ENCODE measurements at places on chromosomes 6 and 20.

DNA sequence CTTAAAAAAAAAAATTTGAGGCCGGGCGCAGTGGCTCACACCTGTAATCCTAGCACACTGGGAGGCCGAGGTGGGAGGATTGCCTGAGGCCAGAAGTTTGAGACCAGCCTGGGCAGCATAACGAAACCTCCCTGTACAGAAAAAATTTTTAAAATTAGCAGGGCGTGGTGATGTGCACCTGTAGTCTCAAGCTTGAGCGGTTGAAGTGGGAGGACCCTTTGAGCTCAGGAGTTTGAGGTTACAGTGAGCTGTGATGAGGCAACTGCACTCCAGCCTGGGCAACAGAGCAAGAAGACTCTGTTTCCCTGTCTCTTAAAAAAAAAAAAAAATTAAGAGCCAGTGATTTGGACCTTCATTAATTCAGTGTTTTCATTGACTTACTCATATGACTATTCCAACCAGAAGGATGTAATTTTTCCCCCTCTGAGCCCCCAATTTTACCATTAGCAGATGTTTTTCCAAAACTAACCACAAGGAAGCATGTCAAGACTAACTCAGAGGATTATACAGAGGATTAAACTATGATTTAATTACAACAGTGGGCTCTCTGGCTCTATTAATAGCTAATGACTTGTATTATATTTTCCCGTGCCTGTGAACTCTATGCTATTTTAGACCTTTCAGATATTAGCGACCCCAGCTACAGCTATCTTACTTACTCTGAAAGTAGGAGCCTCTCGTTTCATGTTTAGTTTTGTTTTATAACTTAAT is 75.1 kb downstream of the ARID1B start:
- no peak for DNase-seq

DNA sequence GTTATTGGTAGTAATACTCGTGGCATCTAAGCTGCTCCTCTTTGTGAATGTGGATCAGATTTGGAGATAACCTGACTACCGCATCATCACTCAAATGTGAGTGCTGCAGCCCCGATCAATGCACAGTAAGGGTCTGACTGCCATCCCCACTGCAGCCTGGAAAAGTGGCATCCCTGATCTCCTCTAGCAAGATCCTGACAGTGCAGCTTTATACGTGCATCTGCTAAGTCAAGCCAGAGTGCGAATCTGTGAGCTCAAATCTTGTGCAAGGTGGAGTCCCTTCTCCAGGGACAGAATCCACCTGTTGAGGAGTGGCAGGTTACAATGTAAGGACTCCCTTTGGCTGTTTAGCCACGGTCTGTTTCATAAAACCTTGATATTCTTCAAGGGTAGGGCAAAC is 215.0 kb upstream of the EXOC2 start:
- DNase-seq, result no peak

DNA sequence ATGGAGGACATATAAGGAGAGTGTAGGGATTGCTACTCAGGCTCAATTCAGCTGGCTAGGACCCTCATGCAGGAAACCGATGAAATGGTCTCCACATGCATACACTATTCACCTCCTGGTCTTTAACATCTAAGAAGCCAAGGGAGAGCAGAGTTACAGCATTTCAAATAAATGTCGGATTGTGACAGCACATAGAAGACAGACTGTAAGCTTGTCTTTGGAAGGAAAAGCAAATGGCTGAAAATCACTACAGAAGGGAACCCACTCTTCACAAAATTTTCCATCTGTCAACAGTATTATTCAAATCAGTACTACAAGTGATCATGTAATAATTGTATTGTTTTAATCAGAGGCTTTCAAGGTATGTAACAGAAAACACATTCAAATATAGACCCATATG is 72.9 kb downstream of the ATG5 start:
- DNase-seq, result no peak

DNA sequence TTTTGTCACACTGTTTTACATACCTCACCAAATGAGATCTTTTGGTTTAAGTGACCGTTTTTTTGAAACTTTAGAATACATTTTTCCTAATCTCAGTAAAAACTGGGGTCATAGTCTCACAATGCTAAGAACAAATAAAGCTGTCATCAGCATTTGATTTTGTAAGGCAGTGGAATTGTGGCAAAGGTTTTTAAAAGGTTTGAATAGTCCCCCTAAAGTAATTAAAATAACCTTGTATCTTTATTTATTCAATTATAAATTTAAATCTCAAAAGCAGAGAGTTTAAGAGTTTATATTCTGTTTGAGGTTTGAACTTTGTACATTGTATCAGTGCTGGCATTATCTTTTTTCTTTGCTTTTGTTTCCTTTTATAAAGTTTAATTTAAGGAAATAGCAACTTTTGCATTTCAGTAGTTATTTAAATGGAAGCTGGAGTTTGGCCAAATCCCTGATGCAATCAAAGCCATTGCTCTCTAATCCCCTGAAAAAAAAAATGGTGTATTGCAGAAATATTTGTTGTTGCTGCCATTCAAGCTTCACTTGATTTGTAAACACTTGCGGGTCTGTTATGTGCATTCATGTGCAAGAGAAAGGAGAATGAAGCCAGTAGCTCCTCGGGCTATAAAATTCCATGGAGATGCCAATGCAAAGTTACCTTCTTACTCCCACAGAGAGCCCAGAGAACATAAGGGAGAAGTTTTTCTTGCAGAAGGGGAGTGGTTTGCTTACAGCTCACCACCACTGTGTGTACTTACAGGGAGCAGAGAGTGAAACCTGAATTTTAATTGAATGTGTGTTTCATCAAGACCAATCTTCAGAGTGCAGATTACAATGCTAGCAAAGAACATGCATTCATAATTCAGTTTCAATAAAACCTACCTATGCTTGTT is 391.8 kb downstream of the ARHGAP18 start:
- no peak for DNase-seq

DNA sequence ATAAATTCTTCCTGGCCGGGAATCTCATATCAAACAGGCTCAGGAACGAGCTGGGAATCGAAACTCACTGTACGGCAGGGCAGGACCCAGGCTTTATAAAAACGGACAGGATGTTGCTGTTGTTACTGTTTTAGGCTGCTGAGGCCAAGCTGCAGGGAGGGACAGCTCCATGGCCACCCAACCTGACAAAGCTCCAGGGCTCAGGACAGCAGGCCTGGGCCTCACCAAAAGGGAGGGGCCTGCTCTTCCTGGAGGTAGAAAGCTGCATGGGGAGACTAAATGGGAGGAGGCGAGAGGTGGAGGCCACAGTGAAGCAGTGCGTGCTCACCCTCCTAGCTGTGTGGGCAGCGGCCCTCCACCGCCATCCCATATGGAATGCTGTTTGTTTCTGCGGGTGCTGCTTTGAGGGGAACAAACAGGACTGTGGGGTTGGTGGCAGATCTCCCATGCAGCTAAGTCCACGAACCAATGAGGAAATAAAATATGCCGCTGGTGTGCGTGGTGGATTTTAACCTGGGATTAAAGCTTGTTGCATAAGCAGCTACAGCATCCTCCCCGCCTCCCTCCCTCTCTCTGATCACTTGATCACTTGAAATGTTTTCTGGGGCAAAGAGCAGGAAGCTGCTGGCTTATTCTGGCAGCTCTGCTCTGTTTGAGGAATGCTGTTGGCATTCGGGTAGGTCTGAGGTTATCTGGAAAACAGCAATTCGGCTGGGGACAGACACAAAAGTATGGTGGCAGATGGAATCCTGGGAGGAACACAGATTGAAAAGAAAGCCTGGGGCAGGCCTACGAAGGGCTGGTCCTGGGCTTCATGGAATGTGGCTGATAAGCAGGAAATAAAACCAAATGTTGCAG is 2.4 kb upstream of the ZMYND8 start:
- DNase-seq, result no peak

GRCh38 chr20:32208499-32209154 is 947 bp downstream of the POFUT1 start:
- no peak for DNase-seq

GRCh38 chr20:1934156-1934555 is 38.9 kb downstream of the SIRPA start:
- no peak for DNase-seq

DNA sequence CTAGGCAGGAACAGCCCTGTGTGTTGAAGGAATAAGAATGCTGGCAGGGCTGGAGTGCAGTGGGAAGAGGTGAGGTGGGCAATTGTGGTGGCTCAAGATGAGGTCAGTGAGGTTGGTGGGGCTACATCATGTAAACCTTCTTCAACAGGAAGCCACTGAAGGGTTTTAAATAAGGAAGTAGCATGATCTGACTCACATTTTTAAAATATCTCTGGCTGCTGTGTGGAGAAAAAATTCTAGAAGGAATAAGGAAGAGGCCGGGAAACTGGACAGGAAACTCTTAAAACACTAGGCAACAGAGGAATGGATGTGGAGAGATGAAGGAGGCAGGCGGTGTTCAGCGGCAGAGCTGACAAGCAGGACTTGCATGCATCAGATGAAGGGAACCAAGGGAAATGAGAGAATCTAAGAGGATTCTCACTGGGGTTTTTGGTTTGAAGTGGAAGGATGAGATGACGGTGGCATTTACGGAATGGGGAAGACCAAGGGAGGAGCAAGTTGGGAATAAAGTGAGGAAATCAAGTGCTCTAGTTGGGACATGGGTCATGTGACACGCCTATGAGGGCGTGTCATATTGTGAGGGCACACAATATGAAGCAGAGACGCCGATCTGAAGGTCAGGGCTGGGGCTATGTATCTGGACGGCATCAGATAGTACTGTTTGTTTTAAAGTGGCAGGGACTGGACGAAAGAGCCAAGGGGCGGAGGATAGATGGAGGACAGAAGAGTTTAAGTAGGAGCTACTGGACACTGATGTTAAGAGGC is 18.2 kb downstream of the TMEM242 start:
- DNase-seq, result no peak

GRCh38 chr6:18447552-18447951 is 60.4 kb downstream of the RNF144B start:
- DNase-seq, result no peak

DNA sequence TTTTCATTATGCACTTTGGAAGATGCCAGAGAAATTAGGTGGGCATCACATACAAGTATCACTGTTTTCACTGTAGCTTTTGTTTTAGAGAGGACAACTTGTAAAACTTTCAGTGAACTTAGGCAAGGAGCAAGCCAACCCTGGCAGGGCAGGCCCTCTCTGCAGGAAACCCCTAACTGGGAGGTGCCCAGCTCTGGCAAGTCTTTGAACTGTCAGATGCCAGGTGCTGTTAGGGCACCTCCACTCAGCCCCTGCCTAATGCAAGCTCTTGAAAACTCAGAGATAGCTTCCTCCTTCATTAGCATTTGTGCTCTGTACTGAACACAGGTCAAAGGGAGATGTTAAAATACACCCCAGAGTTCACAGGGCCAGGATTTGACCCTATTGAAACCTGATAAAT is 774.2 kb upstream of the FLRT3 start:
- no peak for DNase-seq

GRCh38 chr6:34147906-34148630 is 2.2 kb upstream of the GRM4 start:
- no peak for DNase-seq

DNA sequence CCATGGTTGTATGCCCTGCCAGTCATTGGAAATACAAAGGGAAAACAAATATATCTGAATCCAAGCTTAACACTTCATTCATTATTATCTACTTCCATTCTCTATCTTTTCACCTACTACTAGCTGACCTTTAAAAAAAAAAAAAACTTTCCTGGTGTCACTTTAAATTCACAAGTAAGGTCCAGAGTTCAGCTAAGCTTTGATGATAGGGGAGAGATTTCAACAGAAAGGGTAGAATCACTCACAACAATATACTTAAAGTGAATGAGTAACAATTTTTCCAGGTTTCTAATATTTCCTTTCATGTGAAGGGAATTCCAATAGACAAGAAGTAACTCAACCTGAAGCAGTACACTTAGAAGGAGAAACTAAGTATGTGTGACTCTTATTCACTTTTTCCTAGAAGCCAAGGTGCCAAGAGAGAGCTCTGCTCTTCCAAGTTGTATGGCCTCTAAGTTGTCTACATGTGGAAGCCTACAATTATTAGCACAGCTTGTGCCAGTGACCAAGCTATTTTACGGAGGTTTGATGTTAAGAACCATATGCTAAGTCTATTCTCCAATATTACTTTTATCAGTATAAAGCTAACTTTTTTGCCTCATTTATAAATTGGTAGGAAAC is 371.7 kb downstream of the TENT5A start:
- DNase-seq, result no peak

DNA sequence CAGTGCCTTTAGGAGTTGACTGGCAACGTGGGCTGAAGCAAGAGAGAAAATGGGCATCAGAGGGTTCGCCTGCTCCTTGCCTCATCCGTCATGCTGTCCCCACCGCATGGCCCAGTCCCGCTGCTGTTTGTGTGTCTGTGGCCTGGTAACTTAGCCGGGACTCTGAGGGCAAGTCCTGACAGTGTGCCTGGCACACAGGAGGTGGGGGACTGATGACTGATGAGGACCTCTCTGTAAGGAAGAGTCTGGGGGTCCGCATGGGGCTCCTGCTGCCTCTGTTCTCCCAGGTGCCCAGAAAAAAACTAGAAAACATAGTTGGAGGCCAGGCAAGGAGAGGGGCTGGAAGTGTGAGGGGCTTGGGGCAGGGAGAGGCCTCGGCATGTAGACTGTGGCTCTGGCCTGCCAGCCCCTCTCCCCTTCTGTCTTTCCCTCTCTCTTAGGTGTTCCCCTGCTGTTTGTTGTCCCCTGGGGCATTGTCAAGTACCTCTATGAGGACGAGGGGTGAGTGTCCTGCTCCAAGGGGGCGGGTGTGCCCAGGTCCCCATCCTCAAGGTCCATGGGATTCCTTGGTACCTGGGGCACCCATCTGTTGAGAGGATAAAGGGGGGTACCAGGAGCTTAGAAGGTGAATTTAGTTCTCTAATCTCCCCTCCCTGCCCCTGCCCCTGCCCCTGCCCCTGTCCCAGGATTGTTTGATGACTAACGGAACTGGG is 29.5 kb downstream of the GLP1R start:
- no peak for DNase-seq

DNA sequence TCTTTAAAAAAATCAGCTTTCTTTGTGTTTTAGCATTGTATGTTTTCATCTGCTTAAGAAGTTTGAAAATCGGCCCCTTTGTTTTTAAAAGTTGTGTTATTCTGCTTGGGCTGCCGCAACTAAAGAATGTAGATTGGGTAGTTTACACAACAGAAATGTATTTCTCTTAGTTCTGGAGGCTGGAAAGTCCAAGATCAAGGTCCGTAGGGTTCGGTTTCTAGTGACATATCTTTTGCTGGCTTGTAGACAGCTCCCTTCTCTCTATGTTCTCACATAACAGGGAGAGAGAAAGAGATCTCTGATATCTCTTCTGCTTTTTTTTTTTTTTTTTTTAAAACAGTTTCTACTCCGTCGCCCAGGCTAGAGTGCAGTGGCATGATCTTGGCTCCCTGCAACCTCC is 138.6 kb downstream of the TBC1D7 start:
- no peak for DNase-seq

DNA sequence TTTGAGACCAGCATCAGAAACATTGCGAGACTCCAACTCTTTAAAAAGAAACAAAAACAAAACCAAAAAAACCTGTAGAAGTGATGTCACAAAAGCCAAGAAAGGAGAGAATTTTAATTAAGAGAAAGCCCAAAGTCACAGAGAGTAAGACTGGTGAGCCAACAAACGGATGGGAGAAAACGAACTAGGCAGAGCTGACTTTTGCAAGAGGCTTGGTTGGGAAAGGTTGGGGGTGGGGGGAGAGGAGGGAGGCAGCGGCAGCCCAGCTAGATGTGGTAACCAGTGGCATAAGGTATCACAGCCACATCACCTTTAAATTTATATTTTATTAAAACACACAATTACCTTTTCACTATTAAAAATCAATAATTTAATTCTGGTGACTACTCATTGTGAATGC is 23.5 kb downstream of the NOL7 start:
- DNase-seq, result no peak

- DNase-seq, result no peak
Observed at GRCh38 chr6:69265706-69266105, 531.1 kb downstream of the LMBRD1 start.

Measured in stimulated activated CD8-positive, alpha-beta memory T cell treated with anti-CD3 and anti-CD28 coated beads, Interleukin-2, amount 100 ng/mL, for 1 hour (primary cell).